Ovary (tissue), 10 donors: ENCODE measurements at places on chromosomes 2 and 18. TPM values are rescaled to one million over a fixed set of nuclear protein-coding genes. Genes with fewer than 3 reads are reported as not detected.

ZNF142 gene
- 24.0 TPM for total RNA-seq

HOXD8 gene
- 36.2 TPM for total RNA-seq

LDAH gene
- 12.6 TPM for total RNA-seq

MERTK gene
- total RNA-seq: 18.2 TPM

AFF3 gene
- total RNA-seq: 38.3 TPM

FABP1 gene
- total RNA-seq: not detected

RRM2 gene
- total RNA-seq: 0.24 TPM

UGT1A10 gene
- not detected for total RNA-seq

DNA sequence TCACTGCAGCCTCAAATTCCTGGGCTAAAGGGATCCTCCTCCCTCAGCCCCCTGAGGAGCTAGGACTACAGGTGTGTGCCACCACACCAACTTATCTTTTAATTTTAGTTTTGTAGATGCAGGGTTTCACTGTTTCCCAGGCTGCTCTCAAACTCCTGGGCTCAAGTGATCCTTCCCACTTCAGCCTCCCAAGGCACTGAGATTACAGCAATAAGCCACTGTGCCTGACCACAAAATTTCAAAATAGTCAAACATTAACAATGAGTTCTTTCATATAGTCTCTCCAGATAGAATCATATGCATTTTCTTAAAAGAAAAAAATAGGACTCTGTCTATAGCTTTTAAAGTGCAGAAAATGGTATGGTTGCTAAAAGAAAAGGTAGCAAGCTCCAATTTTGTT, 24.9 kb upstream of the PID1 start:
- DNase-seq: no peak

DNA sequence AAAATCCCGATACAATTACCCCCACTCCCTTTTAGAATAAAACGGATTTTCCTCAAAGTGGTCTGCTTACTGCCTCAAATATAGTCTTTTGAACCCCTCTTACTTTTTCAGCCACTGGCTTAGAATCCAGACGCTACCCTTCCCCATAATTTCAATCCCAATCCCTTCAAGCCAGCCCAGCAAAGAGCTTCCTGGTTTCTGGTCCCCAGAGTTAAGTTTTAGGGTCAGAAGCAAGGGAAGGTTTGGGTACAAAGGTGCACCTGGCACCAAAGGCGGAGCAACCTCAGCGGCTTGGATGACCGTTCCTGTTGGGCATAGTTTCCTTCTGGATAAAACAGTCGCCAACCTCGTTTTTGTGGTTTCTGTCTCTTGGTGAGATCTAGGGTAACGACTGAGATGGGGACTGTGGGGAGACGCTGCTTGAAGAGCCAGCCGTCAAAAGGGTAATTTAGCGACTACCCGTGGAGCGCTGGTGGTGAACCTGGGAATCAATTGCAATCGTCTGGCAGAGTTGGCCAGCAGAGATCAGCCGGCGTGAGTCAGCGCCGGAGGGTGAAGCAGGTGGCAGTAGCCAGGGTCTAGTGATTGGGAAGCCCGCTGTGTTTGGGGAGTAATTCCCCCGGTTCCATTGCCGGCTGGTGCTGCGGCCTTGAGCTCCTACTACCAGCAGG, 1.6 kb downstream of the FEV start:
- DNase-seq: no peak

DNA sequence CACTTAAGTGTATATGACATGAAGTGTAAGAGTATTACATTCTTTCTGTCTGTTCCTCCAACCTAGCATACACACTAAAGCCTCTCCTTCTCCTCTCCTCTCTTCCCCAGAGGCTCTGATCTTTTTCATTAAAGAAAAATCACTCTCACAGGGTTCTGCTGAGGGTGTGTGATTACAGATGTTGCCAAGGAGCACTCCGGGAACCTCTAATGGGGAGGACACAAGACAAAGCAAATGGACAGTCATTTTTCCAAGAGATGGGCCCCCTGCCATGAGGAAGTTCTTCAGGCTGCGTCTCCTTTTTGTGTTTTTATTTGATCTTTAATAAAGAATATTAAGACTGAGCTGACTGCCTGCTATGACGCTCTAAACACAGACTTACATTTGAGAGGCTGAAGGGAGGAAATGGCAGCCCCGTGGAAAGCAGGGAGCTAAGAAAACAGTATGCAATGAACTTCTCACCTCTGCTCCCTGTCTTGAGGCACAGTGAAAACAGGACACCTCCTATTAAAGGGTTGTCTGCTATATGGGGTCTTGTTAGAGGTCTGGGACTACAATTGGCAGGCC, 578.1 kb downstream of the PIK3C3 start:
- DNase-seq: no peak

DNA sequence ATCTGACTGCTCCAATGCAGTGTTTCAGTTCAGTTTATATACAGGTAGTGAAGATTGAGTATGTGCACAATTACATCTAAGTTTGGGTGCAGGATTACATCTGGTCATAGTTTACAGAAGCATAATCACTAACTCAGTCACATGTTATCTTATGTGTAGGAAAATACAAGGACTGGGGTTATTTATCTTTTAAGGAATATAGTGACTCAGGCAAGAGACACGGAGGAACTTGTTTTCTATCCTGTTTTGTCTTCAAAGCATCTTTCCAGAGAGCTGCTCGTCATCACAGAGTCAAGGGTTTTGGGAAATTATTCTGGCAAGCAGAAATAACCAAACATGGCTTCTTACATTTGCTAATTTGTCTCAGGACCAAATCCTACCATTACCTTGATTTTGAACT, 1371.5 kb upstream of the TMEFF2 start:
- DNase-seq: no peak

DNA sequence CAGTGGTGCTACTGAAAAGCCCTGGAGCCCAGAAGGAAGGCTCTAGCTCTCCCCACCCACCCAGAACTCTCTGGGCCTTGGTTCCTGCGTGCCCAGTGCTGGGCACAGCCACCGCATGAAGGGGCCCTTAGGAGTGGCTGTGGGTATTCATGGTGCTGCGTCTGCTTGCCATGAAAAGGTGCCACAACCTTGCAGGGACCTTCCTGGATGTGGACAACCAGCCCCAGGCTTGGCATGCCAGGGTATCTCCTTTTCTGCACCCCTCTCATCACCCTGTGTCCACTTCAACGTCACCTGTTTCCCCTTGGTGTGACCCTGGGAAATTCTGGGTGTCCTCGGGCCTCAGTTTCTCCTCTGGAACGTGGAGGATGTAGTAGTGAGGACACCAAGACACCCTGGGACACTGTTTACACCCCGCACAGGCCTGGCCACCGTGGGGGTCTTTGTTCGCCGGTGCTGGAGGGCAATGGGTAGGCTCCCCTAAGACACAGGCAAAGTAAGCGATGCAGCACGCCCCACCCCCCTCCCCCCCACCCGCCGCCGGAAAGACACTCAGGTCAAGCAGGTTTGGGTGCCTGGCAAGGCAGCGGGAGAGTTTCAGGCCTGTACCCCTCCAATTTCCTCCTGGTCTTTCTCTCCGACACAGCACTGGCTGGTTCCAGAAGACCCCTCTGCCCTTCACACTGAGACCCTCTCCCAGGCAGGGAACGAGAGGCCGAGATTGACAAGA, 34.8 kb upstream of the TAF1B start:
- DNase-seq: no peak

DNA sequence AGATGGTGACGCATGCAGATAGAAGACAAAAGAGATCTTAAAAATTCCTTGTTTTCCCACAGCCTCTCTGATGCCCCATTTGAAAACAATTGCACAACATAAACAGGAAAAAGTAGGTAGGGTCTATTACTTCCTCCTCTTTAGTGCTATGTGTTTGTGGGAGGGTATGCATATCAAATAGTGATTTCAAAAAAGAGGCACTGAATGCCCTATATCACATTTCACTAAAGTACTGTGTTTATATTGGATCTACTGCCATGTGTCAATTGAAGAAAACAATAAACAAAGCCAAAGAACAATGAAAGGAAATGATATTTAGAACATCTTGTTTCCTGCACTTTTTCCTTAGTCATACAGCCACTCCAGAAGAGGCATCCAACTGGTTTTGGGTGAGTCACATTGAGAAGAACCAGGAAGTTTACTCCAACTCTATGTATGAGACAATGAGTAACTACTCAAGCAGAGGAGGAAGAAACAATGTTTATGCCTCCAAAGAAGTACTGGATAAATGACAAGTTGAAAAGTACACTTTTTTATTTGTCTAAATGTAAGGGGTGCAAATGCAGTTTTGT, 583.6 kb downstream of the FBXO15 start:
- no peak for DNase-seq

- no peak for DNase-seq
Observed at GRCh38 chr18:58592223-58593214, 36.4 kb downstream of the ALPK2 start.

DNA sequence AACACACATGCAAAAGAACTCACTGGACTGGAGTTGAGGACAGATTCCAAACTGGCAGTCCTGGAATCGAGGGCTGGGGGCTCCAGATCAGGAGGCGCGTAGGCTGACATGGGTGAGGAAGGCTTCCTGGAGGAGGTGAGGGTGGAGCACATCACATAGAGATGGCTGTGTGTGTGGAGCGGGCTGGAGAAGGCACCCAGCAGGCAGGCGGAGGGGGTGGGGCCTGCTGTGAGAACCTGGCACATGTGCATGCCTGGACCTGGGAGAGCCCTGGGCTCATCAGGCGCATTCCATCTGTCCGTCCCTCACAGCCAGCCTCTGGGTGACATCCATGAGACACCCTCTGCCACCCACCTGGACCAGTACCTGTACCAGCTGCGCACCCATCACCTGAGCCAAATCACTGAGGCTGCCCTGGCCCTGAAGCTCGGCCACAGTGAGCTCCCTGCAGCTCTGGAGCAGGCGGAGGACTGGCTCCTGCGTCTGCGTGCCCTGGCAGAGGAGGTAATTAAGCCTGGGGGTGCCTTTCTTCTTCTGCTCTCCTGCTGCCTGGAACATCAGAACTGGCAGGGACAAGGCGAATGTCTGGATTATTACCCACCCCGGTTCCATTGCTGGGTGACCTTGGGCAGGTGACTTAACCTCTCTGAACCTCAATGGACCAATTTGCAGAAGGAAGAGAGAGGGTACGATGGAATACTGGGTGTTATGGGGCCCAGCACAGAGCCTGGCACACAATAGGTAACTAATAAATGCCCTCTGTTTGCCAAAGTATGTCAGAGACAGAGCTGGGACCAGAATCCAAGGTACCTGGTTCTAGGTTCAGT, 108.3 kb downstream of the DYSF start:
- DNase-seq: no peak

- DNase-seq: no peak
Observed at GRCh38 chr2:46887028-46887885, 28.3 kb downstream of the MCFD2 start.
